ENCODE measurements at places on chromosomes 12 and 14.

DNA sequence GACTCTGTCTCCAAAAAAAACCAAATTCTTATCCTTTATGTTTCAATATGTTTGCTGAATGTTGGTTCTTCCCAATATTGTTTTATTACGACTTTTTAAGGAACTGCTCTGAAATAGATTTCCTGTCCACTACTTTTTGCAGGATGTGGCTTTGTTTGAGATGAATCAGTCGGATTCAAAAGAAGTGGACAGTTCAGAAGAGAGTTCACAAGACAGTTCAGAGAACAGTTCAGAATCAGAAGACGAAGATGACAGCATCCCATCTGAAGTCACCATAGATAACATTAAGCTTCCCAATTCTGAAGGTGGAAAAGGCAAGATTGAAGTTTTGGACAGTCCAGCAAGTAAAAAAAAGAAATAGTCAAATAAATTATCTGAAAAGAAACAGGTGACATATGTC, 8.2 kb downstream of the NOPCHAP1 start:
- no peak for DNase-seq

DNA sequence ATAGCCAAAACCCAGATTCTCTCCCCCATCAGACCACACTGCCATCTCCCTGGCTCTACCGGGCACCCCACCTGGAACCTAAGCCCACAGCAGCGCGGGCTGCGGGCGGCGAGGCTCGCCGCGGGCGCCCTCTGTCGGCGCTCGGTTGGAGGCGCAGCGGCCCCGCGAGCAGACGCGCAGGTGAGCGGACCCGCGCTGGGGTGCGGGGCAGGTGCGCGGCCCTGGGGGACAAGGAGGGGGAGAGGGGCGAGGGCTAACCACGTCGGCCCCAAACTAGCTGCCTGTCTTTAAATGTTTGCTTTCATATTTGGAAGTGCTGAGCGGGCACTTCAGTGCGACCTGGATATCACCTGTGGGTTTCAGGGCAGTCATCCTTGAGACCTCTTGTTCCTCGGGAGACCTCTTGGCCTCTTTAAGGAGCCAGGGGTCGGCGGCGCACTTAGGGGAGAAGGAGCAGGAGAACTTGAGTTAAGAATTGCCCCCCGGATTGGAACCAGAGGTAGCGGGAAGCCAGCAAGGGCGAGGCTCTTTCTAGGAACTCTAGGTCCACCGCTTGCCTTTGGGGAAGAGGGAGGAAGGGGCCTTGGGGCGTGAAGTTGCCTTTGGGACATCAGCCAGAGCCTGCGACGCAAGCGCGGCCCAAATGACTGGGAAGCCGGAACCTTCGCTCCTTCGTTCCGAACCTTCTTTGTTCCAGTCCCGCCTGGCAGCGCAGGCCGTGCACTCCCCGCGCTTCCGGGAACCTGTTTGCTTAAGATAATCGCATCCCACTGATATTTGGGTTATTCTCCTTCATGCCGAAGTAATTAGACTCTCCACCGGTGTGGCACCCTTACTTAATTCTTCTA, 78.7 kb downstream of the NEDD1 start:
- no peak for DNase-seq

DNA sequence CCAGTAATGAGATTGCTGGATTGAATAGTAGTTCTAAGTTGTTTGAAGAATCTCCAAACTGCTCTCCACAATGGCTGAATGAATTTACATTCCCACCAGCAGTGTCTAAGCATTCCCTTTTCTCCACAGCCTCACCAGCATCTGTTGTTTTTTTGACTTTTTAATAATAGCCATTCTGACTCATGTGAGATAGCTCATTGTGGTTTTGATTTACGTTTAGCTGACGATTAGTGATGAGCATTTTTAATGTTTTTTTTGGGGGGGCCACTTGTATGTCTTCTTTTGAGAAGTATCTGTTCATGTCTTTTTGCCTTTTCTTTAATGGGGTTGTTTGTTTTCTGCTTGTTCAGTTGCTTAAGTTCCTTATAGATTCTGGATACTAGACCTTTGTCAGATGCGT, 8.1 kb upstream of the SLC15A5 start:
- DNase-seq = no peak

DNA sequence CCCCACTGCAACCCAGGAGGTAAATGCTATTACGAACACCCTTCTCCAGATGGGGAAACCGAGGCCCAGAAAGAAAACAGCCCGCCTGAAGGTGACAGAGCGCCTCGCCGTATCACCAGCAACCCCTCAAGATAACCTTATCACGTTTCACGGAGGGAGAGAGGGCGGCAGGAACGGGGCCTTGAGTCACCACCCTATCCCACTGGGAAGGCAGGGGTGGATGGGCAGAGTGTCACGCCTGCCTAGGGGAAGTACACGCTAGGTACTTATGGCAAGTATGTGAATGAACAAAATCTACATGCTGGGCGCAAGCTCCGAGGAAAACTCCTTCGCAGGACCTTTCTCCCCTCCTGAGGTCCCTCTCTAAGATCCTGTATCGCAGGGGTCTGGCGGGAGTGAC, 17.8 kb downstream of the NCOR2 start:
- DNase-seq = no peak

- no peak for DNase-seq
Measured at GRCh38 chr14:74848768-74849167, 27.2 kb downstream of the PROX2 start.

DNA sequence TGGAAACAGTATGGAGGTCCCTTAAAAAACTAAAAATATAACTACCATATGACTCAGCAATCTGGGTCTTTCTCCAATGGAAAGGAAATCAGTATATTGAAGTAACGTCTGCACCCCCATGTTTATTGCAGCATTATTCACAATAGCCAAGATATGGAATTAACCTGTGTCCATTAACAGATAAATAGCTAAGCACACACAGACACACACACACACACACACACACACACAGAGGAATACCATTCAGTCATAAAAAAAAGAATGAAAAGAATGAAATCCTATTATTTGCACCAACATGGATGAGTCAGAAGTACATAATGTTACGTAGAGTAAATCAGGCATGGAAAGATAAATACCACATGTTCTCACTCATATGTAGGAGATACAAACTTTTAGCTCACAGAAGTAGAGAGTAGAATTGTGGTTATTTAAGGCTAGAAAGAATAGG, 4.7 kb downstream of the KLRK1 start:
- DNase-seq = no peak

- DNase-seq = no peak
Measured at GRCh38 chr12:22803725-22804124, 178.8 kb downstream of the ETNK1 start.

Measured in right hindlimb (tissue), 1 donor.